ENCODE measurements at places on chromosomes 13 and 19.

DNA sequence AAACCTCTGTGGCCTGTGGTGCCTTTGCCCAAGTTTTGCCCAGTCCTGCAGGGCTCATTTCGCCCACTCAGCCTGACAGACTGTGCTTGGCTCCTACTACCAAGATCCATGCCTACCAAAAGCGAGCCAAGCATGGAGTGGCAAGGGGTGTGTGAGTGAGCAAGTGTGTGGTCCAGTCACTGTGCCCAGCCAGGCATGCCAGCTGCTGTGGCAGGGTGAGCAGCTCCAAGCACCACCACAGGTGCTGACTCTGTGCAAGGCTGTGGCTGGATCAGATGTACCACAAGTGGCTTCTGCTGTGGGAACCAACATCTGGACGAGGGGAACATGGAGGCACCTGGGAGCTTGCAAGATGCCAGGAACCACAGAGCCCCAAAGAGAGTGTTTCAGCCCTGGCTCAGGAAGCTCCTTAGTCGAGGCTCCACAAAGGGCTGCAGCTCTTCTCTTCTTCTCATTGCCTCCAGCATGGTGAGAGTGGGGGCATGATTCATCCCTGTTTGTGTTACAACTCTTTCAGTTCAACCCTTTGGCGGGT is 1564.2 kb upstream of the MIR17HG start:
- H3K36me3 ChIP-seq = no peaks in the 10 kb centered on the region
- no peaks in the 10 kb centered on the region for H3K27me3 ChIP-seq
- H3K4me1 ChIP-seq = no peaks in the 10 kb centered on the region
- no peak overlapping the region for H3K27ac ChIP-seq

DNA sequence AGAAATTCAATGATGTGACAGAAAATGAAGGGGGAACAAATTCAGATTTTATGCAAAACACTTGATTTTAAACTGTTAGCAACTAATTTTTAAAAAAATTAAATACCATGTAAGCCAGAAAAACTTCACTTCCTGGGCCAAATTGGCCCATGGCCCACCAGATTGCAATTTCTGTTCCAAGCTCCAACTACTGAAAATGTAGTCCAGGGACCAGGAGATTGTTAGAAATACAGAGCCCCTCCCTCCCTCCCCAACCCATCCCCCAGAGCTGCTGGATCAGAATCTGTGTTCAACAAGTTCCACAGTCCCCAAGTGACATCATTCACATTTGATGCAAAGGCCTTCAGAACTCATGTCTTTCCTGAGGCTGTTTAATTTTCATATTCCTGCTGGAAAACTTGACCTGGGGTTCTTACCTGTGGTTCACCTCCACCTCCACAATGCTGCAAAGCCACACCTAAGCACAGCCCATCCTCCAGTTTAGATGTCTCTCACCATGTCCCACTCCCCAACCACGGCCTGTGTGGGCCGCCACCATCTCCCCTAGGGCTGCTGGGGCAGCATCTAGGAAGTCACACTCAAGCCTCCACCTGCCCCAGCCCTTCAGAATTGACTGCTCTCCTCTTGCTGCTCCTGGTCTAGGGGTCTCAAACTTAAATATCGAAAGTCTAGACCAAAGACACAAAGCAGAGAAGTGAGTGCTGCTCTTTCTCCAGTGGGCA is 482.0 kb downstream of the UQCRFS1 start:
- no peaks in the 10 kb centered on the region for H3K36me3 ChIP-seq
- no peak overlapping the region for H3K27ac ChIP-seq
- DNase-seq = no peak
- peaks cover 12% of the 10 kb centered on the region for H3K4me1 ChIP-seq

GRCh38 chr19:37655689-37656371 is 565 bp upstream of the ZFP30 start:
- H3K27me3 ChIP-seq = no peaks in the 10 kb centered on the region
- no peaks in the 10 kb centered on the region for H3K36me3 ChIP-seq
- H3K27ac ChIP-seq = peak overlapping the region; percentile 86
- DNase-seq = peak; percentile 91

- H3K4me3 ChIP-seq = no peak overlapping the region
- no peak for DNase-seq
- no peaks in the 10 kb centered on the region for H3K36me3 ChIP-seq
- no peak overlapping the region for H3K27ac ChIP-seq
- peaks cover 53% of the 10 kb centered on the region for H3K27me3 ChIP-seq
Observed at GRCh38 chr19:47464675-47465419, 6.8 kb downstream of the SLC8A2 start.

DNA sequence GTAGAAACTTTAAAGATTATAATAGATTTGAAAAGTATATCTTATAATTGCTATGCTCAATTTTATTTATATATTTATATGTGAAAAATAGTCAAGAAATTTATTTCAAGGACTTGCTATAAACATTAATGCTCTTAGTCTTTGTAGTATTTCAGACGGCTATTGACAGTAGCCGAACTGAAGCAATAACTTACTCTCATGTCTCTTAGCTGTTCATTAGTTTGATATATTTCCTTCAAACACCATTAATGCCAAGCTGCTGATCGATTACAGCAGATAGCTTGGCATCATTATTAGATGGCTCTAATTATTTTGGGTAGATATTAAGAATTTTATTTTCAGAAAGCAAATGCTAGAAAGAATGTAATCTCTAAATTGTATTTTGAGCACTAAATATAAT is 1151.5 kb upstream of the SPRY2 start:
- DNase-seq = no peak
- no peaks in the 10 kb centered on the region for H3K36me3 ChIP-seq
- no peaks in the 10 kb centered on the region for H3K27me3 ChIP-seq
- no peak overlapping the region for H3K4me3 ChIP-seq
- no peaks in the 10 kb centered on the region for H3K4me1 ChIP-seq

DNA sequence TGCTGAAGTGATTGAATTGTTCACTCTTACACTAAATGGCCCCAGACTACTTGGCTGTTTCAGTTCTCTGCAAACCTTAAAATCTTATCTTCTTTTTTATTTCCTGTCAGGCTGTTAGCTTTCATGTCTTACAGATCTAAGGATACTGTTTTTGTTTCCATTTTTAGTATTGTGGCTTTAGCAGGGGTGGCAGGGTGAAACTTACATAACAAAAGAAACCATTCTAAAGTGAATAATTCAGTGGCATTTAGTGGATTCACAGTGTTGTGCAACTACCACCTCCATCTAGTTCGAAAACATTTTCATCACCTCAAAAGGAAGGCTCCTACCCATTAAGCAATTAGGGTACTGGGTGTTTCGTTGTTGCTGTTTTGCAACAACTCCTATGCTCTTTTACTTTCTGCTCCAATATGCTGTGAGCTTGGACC is 19.8 kb downstream of the TMEM272 start:
- no peaks in the 10 kb centered on the region for H3K36me3 ChIP-seq
- H3K4me3 ChIP-seq = no peak overlapping the region
- H3K27ac ChIP-seq = no peak overlapping the region
- DNase-seq = no peak

- H3K36me3 ChIP-seq = no peaks in the 10 kb centered on the region
- peak; percentile 29 for DNase-seq
- H3K27ac ChIP-seq = no peak overlapping the region
- H3K4me1 ChIP-seq = peaks cover 18% of the 10 kb centered on the region
- H3K27me3 ChIP-seq = no peaks in the 10 kb centered on the region
Observed at GRCh38 chr13:114116734-114117133, 15.7 kb downstream of the RASA3 start.

GRCh38 chr13:70568571-70568970 is 460.3 kb upstream of the KLHL1 start:
- no peaks in the 10 kb centered on the region for H3K4me1 ChIP-seq
- no peaks in the 10 kb centered on the region for H3K27me3 ChIP-seq
- no peak overlapping the region for H3K4me3 ChIP-seq
- H3K27ac ChIP-seq = no peak overlapping the region

Measured in suprapubic skin (tissue), 4 donors.